Activated CD8-positive, alpha-beta memory T cell treated with anti-CD3 and anti-CD28 coated beads, Interleukin-2, amount 10 ng/mL, durations not matched to agents 7 days and 5 days (primary cell): ENCODE measurements at places on chromosomes 12 and 14. TPM values are rescaled to one million over a fixed set of nuclear protein-coding genes. Genes with fewer than 3 reads are reported as not detected.
A peak's percentile ranks its signal among the peaks of the same experiment; 100 is the strongest.

DNA sequence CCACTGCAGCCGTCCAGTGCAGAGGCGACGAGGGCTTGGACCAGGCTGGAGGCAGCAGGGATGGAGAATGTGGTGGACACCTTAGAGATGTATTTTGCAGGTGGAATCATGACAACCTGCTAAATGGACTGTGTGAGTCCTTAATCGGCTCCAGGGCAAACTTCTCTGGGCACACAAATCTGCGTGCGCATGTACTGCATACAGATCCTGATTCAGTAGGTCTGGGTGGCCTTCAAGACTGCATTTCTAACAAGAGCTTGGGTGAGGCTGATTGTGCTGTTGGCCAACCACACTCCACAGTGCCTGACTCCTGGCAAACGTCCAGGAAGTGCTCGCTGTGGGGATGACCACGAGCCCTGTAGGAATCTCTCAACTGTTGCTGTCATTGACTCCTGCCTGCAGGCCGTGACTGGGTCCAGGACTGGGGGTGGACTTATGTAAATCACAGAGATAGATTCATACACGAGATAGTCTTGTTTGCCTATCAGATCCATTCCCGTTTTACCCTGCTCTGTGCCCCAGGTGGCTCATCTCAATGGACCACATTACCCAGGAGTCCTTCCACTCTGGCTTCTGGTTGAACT lies 27.2 kb downstream of the JDP2 start:
- H3K4me1 ChIP-seq, result peaks cover 25% of the 10 kb centered on the region
- no peak for DNase-seq
- H3K36me3 ChIP-seq, result no peaks in the 10 kb centered on the region
- no peak overlapping the region for H3K4me3 ChIP-seq

- DNase-seq, result no peak
- peaks cover 1% of the 10 kb centered on the region for H3K36me3 ChIP-seq
- no peaks in the 10 kb centered on the region for H3K27me3 ChIP-seq
Observed at GRCh38 chr14:95395098-95395737, 75.5 kb upstream of the CLMN start.

DNA sequence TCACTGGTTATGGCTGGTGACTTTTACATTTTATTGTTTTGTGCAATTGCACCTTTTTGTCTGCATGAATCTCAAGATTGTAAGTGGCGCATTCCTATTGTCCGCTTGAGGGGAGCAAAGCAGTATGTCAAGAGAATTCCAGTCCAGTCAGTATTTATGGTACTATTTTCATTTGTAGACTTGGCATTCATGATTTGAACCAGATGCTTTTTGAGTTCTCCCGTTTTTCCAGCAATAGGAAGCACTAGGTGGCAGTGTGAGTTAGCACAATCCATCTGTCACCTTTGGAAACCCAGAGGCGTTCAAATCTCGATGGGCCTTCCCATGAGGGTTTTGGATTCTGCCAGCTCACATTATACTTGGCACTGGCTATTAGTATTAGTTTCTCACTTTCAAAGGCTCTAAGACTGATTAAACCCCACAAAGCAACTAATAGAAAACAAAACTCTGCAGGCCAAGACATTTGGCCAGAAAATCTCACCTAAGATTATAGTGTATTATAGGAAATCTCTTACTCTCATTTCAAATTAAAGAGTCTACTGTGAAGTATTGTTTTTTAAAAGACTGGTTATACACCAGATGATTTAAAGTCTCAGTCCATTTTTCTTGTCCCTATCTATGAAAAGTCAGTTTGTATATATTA lies 2.2 kb downstream of the DACT1 start:
- H3K4me1 ChIP-seq, result peaks cover 13% of the 10 kb centered on the region
- peak overlapping the region; percentile 8 for H3K4me3 ChIP-seq
- peaks cover 63% of the 10 kb centered on the region for H3K27me3 ChIP-seq
- H3K36me3 ChIP-seq, result no peaks in the 10 kb centered on the region

GRCh38 chr14:23605931-23606585 lies 27.5 kb upstream of the JPH4 start:
- DNase-seq, result peak; percentile 51
- H3K4me3 ChIP-seq, result peak overlapping the region; percentile 1
- peaks cover 14% of the 10 kb centered on the region for H3K36me3 ChIP-seq
- no peaks in the 10 kb centered on the region for H3K27me3 ChIP-seq
- peak overlapping the region; percentile 88 for H3K27ac ChIP-seq
- peaks cover 60% of the 10 kb centered on the region for H3K4me1 ChIP-seq

DNA sequence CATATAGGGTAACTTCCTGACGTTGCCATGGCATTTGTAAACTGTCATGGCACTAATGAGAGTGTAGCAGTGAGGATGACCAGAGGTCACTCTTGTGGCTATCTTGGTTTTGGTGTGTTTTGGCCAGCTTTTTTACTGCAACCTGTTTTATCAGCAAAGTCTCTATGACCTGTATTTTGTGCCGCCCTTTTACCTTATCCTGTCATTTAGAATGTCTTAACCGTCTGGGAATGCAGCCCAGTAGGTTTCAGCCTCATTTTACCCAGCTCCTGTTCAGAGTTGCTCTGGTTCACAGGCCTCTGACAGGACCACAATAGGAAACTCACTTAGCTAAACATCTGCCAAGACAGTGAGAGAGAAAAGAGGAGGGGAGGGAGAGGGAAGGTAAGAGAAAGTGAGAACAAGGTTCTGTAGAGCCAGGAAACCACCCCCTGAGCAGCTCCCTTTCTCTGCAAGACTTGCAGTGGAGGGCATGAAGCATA lies 64.8 kb upstream of the PLEKHG3 start:
- no peak overlapping the region for H3K27ac ChIP-seq
- no peaks in the 10 kb centered on the region for H3K36me3 ChIP-seq
- H3K27me3 ChIP-seq, result peaks cover 32% of the 10 kb centered on the region
- peaks cover 8% of the 10 kb centered on the region for H3K4me1 ChIP-seq
- no peak overlapping the region for H3K4me3 ChIP-seq

GRCh38 chr14:22699801-22700564 lies 55.8 kb upstream of the OR6J1 start:
- no peaks in the 10 kb centered on the region for H3K4me1 ChIP-seq
- H3K36me3 ChIP-seq, result no peaks in the 10 kb centered on the region
- no peak overlapping the region for H3K27ac ChIP-seq
- H3K4me3 ChIP-seq, result no peak overlapping the region
- no peak for DNase-seq

GRCh38 chr14:97095269-97095668 lies 298.1 kb downstream of the VRK1 start:
- H3K27me3 ChIP-seq, result peaks cover 2% of the 10 kb centered on the region
- no peak for DNase-seq
- H3K4me1 ChIP-seq, result no peaks in the 10 kb centered on the region
- H3K36me3 ChIP-seq, result no peaks in the 10 kb centered on the region
- no peak overlapping the region for H3K4me3 ChIP-seq

DNA sequence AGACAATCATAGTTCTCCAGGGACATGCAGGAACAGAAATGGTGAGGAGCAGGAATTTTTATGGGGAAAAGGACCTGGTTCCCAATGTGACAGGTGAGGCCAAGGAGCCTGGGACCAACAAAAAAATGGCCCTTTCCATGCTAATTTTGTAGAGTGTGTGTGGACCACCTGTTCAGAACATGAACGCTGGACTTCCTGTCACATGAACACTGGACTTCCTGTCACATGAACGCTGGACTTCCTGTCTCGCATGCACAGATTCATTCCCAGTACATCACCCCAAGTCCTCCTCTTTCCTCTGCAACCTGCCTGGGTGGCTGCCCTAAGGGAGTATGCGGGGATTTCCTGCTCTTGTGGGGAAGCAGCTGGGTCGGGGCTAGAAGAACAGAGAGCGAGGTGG lies 10.1 kb downstream of the FGF6 start:
- H3K4me1 ChIP-seq, result peaks cover 14% of the 10 kb centered on the region
- peaks cover 17% of the 10 kb centered on the region for H3K27me3 ChIP-seq
- H3K27ac ChIP-seq, result no peak overlapping the region
- no peaks in the 10 kb centered on the region for H3K36me3 ChIP-seq

DNA sequence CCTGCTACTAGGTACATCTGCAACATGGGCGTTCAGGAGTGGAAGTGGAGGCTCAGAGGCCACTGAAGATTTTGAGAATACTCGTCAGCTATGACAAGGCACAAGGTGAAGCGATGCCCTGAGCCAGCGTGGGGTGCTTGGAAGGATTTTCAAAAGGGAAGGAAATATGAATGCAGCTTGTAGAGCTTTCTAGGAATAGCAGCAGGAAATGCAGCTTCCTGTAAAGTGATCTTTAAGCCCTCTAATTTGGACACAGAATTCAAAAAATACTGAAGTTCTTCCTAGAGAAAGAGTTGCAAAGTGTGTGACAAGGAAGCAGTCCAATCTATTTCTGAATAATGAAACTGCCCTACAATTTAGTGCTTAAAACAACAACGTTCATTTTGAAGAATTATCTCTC lies 13.2 kb upstream of the C1S start:
- peak overlapping the region; percentile 67 for H3K27ac ChIP-seq
- H3K4me1 ChIP-seq, result peaks cover 18% of the 10 kb centered on the region
- peaks cover 2% of the 10 kb centered on the region for H3K36me3 ChIP-seq
- no peak overlapping the region for H3K4me3 ChIP-seq

The NFATC4 gene
- total RNA-seq, result not detected

GRCh38 chr12:33156042-33156441 lies 259.5 kb upstream of the PKP2 start:
- no peak overlapping the region for H3K4me3 ChIP-seq
- no peak for DNase-seq
- H3K4me1 ChIP-seq, result no peaks in the 10 kb centered on the region
- no peak overlapping the region for H3K27ac ChIP-seq
- H3K27me3 ChIP-seq, result no peaks in the 10 kb centered on the region

The HHIPL1 gene
- 0.09 TPM for total RNA-seq

The NINJ2 gene
- total RNA-seq, result 6.8 TPM

DNA sequence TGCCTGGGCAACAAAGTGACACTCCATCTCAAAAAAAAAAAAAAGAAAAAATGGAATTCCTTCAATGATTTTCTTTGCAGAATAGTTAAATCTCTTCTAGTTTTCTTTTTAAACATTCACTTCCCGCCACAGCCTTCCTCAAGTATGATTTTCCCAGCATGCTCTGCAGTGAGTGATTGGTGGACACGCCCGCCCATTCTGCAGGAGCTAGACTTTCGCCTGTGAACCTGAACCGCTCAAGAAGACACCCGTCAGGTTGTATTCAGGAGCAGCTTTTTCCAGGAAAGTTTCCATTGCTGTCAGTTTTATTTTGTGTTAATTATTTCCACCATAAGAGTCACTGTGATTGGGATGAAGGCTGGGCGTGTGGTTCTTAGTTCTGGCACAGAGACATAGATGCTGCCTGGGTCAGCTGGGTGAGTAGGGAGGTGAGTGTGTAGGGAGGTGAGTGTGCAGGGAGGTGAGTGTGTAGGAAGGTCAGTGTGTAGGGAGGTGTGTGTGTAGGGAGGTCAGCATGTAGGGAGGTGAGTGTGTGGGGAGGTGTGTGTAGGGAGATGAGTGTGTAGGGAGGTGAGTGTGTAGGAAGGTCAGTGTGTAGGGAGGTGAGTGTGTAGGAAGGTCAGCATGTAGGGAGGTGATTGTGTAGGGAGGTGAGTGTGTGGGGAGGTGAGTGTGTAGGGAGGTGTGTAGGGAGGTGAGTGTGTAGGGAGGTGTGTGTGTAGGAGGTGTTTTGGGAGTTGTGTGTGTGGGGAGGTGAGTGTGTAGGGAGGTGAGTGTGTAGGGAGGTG lies 76.2 kb downstream of the KIF26A start:
- no peak for DNase-seq
- H3K4me1 ChIP-seq, result no peaks in the 10 kb centered on the region
- no peak overlapping the region for H3K4me3 ChIP-seq
- H3K36me3 ChIP-seq, result no peaks in the 10 kb centered on the region
- H3K27me3 ChIP-seq, result peaks cover 7% of the 10 kb centered on the region

GRCh38 chr12:13044906-13045299 lies 722 bp downstream of the FAM234B start:
- peaks cover 4% of the 10 kb centered on the region for H3K36me3 ChIP-seq
- peaks cover 28% of the 10 kb centered on the region for H3K27me3 ChIP-seq
- DNase-seq, result no peak
- peaks cover 23% of the 10 kb centered on the region for H3K4me1 ChIP-seq
- H3K27ac ChIP-seq, result peak overlapping the region; percentile 11

The KRT85 gene
- total RNA-seq, result not detected

The PTCSC3 gene
- total RNA-seq, result not detected

DNA sequence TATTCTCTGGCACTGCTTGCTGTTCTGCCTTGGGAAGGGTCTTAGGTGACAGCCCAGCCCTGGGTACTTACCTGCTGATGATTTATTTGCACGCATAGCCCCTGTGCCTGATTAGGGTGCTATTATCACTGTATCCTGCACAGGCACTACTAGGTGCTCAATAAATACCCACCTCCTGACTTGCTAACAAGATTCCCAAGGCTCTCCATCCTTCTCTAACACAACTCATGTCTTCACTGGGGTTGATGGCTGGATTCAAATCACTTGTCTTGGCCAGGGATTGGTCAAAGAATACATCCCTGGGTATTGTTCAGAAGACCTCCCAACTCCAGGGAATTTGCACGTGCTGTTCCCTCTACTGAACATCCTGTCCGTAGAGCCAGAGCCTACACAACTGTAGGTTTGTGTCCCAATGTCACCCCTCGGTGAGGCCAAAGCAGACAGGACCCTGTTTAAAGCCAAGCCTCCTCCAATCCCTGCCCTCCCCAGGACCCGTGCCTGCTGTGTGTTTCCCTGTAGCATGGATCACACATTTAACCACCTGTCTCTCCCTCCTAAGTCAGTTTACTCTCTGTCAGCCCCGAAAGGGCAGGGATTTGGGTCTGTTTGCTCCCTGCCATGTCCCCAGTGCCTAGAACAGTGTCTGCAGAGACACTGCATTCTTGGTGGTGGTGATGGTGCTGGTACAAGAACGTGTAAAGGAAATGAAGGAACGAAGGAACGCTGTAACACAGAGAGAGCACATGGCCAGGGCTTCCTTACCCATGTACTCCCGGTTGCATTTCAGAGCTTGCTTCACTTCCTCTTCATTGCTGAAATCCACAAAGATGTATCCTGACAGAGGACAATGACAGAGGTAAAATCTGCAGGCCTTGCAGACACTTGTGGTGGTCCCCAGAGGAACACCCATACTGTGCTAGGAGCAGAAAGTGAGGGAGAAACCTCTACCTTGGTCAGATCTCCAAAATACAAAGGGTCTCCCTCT lies 16.5 kb downstream of the RBM19 start:
- H3K36me3 ChIP-seq, result peaks cover 22% of the 10 kb centered on the region
- no peak for DNase-seq
- no peak overlapping the region for H3K27ac ChIP-seq
- H3K4me1 ChIP-seq, result peaks cover 6% of the 10 kb centered on the region
- H3K4me3 ChIP-seq, result no peak overlapping the region

DNA sequence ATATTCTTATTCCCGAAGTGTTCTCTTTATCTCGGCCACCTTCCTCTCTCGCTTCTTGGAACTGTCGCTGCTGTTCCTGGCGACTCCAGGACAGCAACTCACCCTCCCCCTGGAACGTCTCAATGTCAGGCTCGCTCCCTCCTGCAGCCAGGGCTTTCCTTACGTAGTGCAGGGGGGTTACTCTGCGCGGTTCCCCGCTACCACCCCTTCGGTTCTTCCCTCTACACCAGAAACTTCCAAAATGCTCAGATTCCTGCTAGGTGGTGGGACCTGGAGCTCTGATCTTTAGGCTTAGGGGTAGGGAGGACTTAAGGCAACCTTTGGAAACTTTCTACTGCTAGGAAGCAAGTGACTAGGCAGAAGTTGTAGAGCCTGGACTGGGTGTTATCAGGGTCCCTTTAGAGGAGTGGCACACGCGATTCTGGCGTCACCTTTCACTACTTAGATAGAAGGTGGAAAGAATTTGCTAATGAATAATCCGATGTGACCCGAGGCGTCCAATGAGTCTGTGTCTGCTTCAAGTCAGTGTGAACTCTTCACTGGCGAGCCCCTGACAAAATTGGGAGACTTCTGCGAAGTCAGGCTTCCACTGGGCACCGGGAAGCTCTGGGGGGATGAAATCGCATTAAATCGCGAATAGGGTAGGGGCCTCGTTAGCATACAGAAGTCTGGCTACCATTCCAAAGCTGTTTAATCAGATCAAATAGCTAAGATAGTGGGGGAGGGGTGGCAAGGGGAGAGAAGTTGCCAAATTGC lies 900 bp upstream of the DPF3 start:
- peak overlapping the region; percentile 18 for H3K27ac ChIP-seq
- H3K4me3 ChIP-seq, result peak overlapping the region; percentile 83
- H3K4me1 ChIP-seq, result peaks cover 24% of the 10 kb centered on the region
- H3K36me3 ChIP-seq, result no peaks in the 10 kb centered on the region
- no peak for DNase-seq
